Fibroblast of skin of left quadriceps (primary cell): ENCODE measurements at places on chromosomes 13 and 19.

DNA sequence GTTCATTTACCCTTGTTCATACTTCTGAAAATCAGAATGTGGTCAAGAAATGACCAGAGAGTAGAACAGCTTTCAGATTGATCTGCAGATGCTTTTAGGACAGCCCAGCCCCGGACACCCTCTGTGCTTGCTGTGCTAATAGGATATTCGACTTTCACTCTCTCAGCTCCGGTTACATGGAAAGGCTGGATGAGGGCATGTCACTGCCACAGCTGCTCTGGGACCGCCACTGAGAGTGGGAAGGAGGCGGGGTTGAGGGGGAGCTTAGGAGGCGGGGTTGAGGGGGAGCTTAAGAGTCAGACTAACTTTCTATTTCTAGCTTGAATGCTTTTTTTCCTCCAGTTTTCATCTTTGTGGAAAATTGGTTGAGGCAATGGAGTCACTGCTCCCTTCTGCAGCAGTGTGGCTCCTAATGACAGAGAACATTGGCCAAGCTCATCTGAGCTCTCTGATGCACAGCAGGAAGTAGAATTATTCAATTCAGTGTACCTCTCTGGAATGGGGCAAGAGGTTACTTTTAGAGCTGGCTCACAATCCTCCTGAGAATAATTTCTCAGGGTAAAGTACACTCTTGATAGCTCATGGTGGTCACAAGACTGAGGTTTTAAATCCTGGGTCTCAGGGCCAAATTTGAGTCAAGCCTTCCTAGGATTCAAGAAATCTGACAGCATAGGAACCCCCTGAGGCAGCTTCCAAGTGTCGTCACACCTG is 74.6 kb upstream of the NPAS1 start:
- DNase-seq: no peak

DNA sequence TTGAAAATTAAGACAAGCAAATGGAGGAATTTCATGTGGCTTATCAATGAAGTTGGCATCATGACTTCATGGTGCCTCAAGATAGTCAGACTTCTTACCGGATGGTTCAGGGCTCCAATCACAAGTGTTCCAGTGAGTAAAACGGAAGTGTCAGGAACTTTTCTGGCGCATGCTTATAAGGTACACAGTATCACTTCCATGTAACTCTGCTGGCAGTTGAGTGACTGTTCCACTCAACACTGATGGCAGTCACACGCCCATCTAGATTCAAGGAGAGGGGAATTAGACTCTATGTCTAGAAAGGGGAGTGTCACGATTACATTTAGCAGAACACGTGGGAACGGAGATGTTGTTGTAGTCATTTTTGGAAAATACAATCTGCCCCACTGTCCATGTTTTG is 114.3 kb downstream of the KCTD15 start:
- DNase-seq: no peak

GRCh38 chr13:102907886-102908515 is 62.2 kb downstream of the ERCC5 start:
- DNase-seq: no peak

- no peak for DNase-seq
Observed at GRCh38 chr19:17005000-17005399, 21.6 kb downstream of the CPAMD8 start.

GRCh38 chr19:28640506-28640905 is 572.4 kb downstream of the UQCRFS1 start:
- DNase-seq: no peak

- DNase-seq: no peak
Observed at GRCh38 chr19:2330255-2330631, 1.8 kb downstream of the SPPL2B start.

DNA sequence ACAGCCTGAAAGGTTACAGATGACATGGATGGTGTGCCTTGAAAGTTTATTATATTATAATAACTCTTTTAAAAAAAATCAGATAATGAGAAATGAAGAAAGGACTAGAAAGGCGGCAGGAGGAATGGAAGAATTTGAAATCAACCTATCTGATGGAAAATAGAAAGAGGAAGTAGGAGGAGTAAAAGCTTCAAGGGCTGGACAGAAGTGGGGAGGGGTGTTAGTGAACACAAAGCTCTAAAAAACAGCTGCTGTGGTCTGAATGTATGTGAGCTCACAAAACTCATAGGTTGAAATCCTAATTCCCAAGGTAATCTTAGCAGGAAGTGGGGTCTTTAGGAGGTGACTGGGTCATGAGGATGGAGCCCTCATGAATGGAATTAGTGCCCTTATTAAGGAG is 19.5 kb downstream of the CCDC70 start:
- DNase-seq: no peak

- DNase-seq: no peak
Observed at GRCh38 chr19:38666663-38667511, 19.4 kb downstream of the ACTN4 start.

- DNase-seq: no peak
Observed at GRCh38 chr19:582497-583197, 7.0 kb upstream of the HCN2 start.

DNA sequence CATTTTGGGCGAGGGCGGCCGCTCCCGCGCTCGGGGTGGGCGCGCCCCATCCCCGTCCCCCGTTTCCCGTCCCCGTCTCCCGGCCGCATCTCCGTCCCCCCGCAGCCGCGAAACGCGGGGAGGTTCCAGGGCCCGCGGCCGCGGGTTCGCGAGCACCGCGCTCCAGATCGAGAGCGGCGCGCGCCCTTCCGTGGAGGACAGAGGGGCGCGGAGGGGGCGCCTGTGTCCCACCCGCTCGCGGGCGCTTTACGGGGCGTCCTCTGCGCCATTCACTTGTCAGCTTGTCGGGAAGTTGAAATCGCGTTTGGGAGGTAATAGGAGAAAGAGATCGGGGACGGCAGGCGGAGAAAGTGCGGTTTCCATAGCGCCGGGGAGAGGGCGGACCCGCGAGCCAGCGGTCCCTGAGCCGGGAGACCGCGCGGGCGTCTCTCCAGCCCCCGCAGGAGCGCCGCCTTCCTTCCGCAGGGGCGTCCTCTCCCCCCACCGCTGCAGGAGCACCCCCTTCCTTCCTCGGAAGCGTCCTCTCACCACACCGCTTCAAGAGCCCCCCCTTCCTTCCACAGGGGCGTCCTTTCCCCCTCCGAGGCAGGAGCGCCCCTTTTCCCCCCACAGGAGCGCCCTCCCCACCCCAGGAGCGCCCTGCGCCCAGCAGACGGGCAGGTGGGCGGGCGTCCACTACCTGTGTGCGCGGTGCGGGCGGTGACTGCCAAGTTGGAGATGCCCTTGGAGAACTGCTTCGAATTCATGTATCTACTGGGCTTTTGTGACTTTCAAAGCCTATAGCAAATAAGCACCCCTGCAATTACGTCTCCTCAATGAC is 962 bp upstream of the IRS2 start:
- no peak for DNase-seq

- no peak for DNase-seq
Observed at GRCh38 chr19:45117167-45117594, 24.2 kb downstream of the PPP1R37 start.

- DNase-seq: no peak
Observed at GRCh38 chr13:27401210-27401609, 23.2 kb upstream of the GTF3A start.

DNA sequence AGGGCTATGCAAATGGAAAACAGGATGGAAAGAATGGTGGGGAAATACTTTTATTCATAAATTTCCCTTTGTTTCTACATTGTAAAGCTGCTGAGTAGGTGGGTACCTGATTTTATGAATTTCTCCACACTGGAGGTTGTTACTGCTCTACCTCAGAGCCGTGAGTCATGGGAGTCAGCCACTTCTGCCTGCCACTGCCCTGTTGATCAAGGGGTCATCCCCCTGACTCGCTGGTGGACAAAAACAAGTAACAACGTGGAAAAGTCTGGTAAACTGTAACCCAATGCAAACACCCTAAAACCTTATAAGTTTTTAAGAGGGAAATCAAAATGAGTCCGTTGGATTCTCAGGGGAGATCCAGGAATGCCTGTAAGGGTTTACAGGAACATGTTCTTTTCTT is 329.5 kb downstream of the ATP8A2 start:
- no peak for DNase-seq

DNA sequence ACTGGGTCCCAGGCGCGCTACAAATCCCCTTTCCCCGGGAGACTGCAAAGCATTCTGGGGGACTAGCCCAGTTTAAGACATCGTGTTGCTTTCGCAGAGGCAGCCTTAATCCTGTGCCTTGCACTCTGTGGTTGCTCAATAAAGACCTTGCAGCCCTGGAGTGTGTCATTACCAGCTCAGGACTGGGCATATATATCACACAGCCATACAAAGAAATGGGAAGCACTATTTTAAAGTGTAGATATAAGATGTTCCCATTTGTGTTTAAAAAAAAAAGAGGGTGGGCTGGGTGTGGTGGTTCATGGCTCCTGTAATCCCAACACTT is 11.1 kb downstream of the NAPA start:
- no peak for DNase-seq

DNA sequence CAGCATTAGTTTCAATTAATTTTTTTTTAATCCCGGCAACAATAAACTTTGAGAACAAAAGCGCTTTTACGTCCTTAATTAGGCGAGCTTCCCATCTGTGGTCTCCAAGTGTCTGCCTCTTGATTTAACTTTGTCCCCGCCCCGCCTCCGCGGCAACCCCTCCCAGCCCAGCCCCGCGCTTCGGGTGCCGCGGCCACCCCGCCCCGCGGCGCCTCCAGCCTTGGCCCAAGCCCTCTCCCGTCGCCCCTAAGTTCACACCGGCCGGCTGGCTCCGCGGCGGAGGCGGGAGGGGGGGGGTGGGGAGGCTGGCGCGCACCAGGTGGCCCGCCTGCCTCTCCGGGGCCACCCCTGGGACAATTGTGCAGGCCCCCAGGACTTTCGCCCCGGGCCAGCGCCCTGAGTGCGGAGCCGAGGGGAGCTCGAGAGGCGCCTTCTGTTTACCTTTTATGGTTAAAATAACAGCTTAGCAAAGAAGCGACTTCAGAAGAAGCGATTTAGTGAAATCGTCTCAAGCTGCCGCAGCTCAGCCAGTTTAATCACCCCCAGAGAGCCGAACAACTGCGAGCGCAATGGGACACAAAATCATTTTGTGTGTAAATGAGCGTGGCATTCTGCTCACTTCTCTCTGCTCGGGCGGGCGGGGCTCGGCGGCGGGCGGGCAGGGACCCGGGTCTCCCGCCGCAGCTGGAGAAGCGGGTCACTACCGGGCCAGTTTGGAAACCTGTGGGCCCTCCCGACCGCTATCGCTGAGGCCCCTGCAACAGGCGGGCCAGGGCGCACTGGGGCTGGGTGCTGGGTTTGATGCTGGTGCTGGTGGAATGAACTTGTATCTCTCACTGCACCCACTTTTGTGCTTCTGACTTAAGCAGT is 1.4 kb downstream of the KCTD15 start:
- DNase-seq: no peak

DNA sequence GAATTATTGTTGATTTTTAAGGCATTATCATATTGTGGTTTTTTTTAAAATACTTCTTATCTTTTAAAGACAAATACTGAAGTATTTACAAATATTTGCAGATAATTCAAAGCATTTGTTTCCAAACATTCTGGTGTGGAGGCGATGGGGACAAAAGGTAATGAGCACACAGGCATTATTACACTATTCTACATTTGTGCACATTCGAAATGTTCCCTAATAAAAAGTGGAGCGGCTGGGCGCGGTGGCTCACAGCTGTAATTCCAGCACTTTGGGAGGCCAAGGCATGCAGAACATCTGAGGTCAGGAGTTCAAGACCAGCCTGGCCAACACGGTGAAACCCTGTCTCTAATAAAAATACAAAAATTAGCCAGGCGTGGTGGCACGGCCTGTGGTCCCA is 133.4 kb downstream of the FOXO1 start:
- DNase-seq: no peak

DNA sequence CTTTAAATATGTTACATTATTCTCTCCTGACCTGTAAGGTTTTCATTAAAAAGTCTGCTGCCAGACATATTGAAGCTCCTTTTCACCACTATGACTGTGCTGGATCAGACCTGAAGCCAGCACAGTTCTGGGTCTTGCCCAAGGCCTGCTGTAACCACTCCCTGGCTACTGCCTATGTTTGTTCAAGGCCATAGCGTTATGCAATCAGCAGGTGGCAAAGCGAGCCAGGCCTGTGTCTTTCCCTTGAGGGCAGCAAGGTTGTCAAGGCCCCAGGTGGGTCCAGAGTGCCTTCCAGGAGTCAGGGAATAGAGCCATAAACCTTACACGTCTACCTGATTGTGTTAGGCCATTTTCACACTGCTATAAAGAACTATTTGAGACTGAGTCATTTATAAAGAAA is 496.8 kb upstream of the PCDH9 start:
- no peak for DNase-seq

GRCh38 chr13:106568299-106569003 is 514 bp upstream of the ARGLU1 start:
- no peak for DNase-seq

DNA sequence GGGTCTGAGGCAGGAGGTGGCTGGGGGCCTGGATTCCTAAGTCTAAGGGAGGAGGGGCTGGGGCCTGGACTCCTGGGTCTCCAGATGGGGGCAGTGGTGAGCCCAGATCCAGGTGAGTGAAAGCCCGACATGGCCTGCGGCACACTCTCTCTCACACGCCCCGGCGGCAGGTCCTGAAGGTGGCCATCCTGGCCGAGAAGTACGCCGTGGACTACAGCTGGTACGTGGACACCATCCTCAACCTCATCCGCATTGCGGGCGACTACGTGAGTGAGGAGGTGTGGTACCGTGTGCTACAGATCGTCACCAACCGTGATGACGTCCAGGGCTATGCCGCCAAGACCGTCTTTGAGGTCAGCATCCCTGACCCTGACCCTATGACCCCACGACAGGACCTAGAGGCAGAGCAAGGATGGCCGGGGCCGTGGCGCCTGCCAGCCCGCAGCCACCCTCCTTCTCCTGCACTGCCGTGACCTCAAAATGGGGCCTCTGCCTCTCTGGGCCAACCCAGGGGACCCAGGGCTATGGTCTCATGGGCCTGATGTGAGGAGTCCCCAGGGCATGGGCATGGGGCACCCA is 13.2 kb downstream of the FUZ start:
- no peak for DNase-seq

DNA sequence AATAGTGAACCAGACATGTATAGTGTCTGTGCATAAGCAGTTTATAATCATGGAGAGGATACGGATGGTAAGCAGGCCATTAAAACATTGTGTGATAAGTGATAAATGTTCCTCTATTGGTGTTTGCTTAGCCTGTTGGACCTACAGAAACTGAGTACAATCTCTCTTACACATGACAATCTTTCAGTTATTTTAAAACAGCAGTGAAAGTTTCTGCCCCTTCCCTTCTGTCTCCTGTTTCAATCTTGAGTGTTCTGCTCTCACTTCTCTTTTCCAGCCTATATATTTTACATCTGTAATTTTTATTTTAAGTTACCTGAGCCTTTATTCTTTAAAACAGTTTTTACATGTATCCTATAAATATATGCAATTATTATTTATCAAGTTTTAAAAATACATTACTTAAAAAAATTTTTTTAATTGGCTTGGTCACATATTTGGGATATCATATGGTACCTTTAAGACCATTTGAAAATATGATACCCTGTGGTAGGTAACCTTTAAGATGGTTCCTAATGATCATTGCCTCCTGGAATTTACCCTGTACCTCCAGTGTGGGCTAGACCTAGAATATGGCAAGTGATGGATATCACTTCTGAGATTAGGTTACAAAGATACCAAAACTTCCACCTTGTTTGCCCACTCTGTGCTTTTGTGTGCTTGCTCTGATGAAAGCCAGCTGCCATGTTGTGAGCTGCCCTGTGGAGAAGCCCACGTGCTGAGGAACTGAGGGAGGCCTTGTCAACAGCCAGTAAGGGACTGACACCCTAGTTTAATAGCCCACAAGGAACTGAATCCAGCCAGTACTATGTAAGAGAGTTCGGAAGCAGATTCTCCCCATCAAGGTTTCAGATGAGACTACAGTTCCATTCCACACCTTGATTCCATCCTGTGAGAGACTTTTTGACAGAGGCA is 99.3 kb downstream of the DHRS12 start:
- no peak for DNase-seq

- no peak for DNase-seq
Observed at GRCh38 chr19:4140237-4140711, 13.2 kb upstream of the CREB3L3 start.
